Osteoblast (primary cell): ENCODE measurements at places on chromosomes 4 and X. TPM values are rescaled to one million over a fixed set of nuclear protein-coding genes. Genes with fewer than 3 reads are reported as not detected.

- peak; percentile 62 for DNase-seq
Observed at GRCh38 chr4:83267121-83267829, 17.3 kb downstream of the COQ2 start.

DNA sequence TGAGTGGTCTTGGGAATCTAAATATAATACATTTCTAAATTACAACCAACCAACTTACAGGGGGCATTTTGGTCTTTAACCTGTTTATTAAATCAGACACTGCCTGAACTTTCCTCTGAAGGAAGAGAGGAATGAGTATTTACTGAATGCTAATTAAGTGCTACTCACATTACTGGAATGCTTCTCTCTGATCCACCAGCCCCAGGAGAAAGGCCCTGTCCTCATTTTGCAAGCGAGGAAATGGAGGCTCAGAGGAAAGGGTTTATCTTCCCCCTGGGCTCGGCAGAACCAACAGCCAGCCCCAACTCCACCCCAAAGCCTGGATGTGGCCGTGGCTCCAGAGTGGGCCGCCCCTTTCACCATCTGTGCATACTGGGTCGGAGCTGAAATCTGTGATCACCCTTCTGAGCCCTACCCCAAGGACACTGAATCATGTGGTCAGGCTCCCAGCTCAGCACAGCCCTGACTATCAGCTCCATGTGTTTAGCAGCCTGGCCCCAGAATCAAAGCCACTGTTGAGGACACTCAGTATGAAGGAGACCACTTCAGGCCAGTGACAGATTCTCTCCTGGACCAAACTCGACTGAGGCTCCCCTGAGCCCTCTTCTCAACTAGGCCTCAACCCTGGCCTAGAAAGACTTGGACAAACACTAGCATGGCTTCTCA, 56.7 kb upstream of the ENPP6 start:
- DNase-seq, result no peak

TLR10 gene
- under 0.01 TPM in 1 of 2 replicates, not detected in the other for total RNA-seq

- no peak for DNase-seq
Observed at GRCh38 chr4:119543187-119543586, 85.4 kb downstream of the PDE5A start.

MSMO1 gene
- total RNA-seq, result 238 and 290 TPM in 2 replicates

DNA sequence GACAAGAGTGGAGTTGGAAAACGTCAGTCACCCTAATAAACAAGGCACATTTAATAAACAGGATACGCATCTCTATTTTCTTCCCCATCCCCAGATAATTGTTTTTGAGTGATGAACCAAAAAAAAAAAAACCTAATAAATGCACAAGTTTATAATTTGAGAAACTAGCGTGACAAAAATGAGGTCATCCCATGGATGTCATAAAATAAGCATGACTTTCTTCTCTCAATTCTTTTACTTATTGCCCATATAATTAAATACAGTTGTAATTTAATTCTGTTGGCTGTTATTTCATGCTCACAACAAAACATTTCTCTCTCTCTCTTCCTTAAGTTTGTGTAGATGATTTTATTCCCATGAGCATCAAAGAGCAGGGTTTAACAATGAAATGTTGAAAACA, 20.7 kb downstream of the PRKG2 start:
- DNase-seq, result no peak

DNA sequence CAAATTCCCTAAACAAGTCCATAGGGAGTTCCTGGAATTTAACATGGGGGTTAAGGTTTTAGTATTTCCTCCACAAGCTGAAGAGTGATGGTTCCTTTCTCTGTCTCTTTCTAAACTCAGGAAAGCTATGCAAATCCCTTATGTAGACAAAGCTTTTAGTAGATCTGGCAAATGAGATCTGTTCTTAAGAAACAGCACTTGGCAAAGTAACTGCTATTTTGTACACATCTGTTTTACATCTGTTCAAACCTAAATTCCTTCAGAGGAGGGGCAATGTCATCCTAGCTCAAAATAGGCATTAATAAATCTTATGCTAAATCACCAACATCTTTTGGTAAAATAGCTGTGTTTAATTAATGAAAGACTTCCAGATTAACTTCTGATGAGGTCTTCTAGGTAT, 137.8 kb upstream of the TBC1D9 start:
- DNase-seq, result peak; percentile 34

- no peak for DNase-seq
Observed at GRCh38 chrX:42079968-42080367, 156.6 kb upstream of the CASK start.

HTN3 gene
- total RNA-seq, result not detected in 2 replicates

RAP1GDS1 gene
- 60.1 and 62.8 TPM in 2 replicates for total RNA-seq

CORIN gene
- 0.36 and 0.88 TPM in 2 replicates for total RNA-seq

DNA sequence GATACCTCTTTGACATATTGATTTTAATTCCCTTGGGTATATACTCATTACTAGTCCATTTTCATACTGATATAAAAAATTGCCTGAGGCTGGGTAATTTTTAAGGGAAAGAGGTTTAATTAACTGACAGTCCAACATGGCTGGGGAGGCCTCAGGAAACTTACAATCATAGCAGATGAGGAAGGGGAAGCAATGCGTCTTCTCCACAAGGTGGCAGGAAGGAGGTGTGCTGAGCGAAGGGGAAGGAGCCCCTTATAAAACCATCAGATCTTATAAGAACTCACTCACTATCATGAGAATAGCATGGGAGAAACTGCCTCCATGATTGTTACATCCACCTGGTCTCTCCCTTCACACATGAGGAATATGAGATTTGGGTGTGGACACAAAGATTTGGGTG, 42.4 kb downstream of the MSX1 start:
- no peak for DNase-seq

DNA sequence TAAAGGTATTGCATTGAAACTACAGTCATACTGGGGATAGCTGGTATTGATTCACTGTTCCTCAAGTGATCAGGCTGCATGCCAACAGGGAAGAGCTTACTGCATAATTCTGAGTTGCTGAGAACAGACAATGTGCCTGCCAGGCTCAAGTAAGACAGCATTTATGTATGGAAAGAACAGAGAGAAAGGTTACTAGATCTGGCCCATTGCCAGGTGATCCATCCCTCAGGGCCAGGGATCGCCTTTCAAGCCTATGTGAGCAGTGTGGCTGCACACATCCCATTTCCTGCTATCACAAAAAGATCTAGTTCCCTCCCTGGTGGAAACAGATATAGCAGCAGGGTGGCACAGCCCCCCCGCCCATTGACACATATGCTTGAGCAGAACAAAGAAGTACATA, 254.0 kb downstream of the TMA16 start:
- no peak for DNase-seq

DNA sequence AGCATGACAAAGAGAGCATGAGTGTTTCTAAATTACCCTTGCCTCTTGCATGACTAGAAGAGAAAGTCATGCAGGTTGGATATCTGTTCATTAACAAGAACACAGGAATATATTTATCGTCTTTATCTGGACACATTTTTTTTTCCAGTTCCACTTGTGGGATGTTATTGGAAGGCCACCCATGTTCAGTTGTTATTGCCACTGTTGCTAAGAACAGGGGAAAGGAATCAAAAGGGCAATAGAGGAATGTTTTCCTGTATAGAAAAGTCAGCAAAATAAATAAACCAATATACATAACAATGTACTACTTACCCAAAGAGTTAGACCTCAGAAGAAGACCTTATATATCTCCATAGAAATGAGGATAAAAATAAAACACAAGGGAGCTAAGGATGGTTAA, 270.1 kb downstream of the QDPR start:
- no peak for DNase-seq
